ENCODE measurements at places on chromosomes 2 and 18.

DNA sequence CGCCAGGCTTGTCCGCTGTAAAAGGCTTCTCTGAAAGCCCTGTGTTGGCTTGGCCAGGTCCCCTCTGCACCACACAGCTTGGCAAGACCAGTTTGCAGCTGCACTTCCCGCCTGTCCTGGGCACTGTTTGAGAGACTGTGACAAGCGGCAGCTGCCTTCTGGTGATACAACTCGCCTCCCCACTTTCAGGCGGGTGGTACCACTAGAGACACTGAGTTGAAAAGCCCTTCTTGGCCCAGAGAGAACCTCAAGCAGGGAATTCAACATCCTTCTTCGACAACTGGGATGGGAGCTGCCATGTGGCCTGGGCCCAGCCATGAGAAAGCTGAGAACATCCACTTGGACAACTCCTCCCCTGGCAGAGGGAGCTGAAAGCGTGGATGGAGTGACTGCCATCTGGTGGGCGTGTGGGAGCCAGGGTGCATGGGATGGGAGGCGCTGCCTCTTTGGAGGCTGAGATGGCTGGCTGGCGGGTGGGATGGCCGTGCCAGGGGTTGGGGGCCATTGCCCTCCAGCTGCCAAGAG is 125.5 kb upstream of the REV1 start:
- DNase-seq = no peak

- DNase-seq = no peak
Observed at GRCh38 chr2:98016908-98017670, 21.3 kb upstream of the TMEM131 start.

DNA sequence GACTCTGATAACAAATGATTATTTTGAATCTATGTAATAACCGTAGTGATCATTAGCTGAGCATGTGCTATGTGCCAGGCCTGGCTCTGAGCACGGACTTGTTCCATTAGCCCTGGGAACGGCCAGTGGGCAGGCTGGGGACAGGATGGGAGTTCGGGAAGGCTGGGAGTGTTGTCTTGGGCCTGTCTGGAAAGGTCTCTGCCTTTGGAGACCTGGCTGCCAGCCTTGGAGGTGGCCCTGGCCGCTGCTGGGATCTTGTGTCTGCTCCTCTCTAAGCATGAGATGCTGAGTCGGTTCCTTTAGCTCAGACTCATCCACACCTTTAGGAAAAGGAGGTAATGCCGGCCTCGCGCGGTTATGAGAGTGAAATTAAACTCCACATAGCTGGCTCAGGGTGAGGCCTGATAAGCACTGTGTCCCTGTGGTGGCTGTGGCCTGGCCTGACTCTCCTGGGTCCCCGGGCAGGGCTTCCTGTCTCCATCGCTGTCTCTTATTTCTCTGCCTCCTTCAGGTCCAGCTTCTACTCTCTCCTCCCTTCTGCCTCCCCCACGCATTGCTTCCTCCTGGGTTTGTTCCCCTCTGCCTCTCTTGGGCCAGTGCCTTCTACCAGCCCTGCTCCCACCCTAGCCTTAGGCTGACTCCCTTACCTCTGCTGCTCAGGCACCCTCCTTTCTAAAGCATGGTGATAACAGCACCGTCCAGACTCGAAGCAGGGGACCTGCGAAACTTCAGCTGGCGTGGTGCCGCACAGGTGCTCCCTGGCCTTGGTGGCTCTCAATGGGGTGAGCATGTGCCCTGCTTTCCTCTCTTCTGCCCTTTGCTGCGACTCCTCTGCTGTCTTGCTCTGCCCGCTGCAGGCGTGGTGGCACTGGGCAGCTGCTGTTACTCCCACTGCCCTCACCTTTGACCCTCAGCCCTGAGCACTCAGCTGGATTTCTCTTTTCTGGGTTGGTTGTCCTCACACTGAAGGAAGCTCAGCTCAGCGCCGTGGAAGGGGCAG is 41.8 kb downstream of the NCK2 start:
- DNase-seq = no peak

GRCh38 chr2:230888824-230889400 is 24.2 kb downstream of the ITM2C start:
- DNase-seq = no peak

DNA sequence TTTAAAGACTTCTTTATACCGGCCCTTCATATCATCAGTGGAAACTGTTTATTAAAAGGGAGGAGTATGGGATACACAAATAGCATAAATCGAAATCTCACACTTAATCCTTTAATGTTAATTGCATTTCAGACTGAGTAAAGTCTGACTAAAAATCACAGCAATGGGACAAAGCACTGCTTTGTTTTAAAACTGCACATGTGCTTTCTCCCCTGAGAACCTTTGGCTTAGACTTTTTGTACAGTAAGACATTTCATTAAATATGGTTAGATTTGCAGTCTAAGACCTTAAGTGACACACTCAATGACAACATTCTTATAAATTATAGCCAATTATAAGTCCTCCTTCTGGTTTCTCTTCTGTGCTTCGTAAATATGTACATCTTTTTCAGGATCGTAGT is 12.5 kb downstream of the METTL21A start:
- no peak for DNase-seq

- DNase-seq = no peak
Observed at GRCh38 chr2:41989501-41990180, 58.2 kb upstream of the PKDCC start.

DNA sequence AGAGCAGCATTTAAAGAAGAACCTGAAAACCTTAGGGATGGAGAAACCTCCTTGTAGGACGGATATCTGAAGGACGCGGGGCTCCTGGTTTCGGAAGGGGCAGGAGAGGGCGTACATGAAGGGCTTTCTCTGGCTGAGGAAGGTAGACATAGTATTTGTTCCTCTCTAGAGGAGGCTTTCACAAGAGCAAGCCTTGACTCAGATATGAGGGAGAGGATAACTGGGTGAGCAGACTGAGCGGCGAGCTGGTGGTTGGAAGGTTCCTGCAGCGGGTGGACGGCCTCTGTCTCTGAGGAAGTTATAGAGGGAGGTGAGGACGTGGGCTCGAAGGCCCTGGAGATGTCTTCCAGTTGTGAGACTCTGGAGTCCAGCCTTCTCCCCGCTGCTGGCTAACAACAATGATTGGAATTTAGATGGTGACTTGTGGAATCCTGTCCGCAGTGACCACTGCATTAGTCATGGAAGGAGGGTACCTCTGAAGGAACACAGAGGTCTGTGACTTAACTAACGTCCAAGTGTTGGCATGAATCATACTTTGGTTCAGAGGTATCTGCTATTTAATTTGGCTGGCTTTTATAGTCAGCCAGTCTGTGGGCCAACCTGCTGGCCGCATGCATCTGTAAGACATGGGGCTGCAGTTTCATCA is 80.9 kb downstream of the ASAP2 start:
- no peak for DNase-seq

DNA sequence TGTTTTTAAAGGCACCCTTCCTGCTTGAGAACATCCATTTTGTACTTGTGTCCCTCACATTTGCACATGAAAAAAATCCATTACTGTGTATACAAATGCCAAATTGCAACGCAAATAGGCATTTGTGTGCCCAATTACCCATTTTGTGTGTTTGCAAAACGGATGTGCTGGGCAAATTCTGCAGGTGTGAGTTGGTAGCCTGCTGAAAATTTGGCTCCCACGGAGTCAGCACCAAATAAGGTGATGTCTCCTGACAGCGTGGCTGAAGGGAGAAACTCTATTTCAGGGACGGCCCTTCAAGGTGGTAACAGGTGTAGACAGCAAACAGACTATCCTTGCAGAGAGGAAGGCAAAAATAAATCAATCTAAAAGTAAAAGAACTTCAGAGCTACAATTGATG is 661.1 kb downstream of the BCL11A start:
- no peak for DNase-seq

GRCh38 chr2:11748861-11749645 is 2.6 kb downstream of the LPIN1 start:
- no peak for DNase-seq

DNA sequence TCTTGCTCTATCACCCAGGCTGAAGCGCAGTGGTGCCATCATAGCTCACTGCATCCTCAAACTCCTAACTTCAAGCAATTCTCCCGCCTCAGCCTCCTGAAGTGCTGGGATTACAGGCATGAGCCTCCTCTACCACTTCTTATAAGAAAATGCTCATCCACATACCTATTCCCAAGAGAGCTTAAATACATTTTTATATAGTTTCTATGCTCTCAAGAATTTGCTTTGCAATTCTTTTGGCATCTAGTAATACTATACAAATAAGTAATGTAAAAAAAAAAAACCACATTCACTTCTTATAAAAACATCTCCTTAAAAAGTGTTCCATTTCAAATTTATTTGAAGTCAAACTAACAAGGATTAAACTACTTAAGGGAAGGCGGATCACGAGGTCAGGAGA is 197.3 kb downstream of the DNAH7 start:
- no peak for DNase-seq

DNA sequence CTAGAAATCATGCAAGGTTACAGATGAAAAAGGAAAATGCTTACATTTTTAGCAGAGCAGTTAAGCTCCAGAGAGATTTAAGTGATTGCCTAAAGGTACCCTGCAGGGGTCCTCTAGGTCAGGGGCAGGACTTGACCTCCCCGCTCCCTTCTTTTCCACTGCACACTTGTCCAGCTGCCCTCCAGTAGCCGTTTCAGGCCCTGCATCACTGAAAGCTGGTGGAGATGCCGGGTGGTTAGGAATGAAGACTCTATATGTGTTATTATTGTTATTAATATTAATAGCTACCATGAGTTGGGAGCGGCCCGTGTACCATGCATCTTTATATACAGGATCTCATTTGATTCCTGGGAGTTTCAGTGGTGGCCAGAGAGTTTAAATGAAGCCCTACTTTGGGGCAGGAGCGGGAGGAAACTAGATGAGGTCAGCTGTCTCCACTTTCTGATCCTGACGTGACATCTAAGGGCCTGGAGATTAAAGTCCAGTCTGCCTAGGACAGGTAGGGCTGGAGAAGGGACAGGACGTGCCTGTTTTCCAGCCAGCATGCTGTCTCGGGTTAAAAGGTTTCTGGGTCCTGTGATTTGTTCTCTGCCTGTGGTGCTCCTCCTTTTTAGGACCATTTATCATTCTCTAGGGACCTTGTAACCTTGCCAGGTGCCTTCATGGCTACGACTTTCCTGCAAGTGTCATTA is 2.1 kb downstream of the TMEM37 start:
- DNase-seq = no peak

GRCh38 chr18:68779169-68779568 is 18.7 kb upstream of the CCDC102B start:
- no peak for DNase-seq

All from prostate gland (tissue), 2 donors.